ENCODE measurements at places on chromosomes 6 and 20. TPM values are rescaled to one million over a fixed set of nuclear protein-coding genes. Genes with fewer than 3 reads are reported as not detected.

Gene DNMT3B
- total RNA-seq = 18.2 TPM

Gene FAM184A
- 3.4 TPM for total RNA-seq

Gene CDH4
- 8.3 TPM for total RNA-seq

Gene LST1
- not detected for total RNA-seq
